T-cell (primary cell): ENCODE measurements at places on chromosomes 11 and 22.
A peak's percentile ranks its signal among the peaks of the same experiment; 100 is the strongest.

GRCh38 chr11:128757235-128757711, 63.4 kb downstream of the FLI1 start:
- DNase-seq, result peak; percentile 76

- no peak for DNase-seq
These were observed at the start of gene SLC22A25 for GRCh38 chr11:63243533-63243932. SLC22A25 (minus strand) TSS chr11:63243599; CDS start chr11:63229652, 13,947 bp downstream.

- no peak for DNase-seq
These were observed 12.4 kb downstream of the POLR3H start for GRCh38 chr22:41531715-41532477.

GRCh38 chr11:232783-233565, 3.2 kb downstream of the SIRT3 start:
- DNase-seq, result no peak

DNA sequence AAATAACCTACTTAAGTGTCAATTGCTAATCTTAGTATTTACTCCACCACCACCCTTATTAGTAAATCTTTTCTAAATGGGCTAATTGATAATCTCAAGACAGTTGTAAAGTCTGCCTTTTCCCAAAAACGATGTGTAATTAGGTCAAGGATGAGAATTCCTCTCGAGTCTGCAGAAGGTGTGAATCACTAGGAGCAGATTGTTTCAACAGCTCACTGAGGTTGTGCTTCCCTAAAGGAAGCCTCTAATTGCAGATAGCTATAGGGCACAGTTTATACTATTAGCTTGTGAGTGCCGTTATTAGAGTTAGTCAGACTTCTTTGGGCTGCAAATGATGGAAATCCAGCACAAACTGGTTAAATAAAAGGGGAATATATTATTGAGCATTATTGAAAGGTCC, 84.9 kb downstream of the C11orf91 start:
- DNase-seq, result no peak

- no peak for DNase-seq
These were observed 421.6 kb downstream of the METTL15 start for GRCh38 chr11:28529540-28530410.

DNA sequence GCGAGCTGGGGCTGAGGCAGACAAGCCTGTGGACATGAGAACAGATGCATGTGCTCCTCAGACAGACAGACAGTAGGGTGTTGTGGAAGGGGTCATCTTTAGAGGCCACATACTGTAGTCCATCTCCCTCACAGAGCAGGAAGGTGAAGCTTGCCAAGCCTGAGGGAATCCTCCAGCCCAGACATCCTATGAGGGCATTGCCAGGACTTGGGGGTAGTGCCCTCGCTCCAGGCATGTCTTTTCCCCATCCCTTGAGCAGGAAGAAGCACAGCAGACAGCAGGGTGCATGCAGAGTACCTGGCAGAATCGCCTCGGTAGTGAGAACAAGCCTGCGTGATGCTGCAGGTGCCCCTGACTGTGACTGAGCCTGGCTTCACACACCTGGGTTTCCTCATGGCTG, 66.5 kb upstream of the CLDN5 start:
- no peak for DNase-seq

DNA sequence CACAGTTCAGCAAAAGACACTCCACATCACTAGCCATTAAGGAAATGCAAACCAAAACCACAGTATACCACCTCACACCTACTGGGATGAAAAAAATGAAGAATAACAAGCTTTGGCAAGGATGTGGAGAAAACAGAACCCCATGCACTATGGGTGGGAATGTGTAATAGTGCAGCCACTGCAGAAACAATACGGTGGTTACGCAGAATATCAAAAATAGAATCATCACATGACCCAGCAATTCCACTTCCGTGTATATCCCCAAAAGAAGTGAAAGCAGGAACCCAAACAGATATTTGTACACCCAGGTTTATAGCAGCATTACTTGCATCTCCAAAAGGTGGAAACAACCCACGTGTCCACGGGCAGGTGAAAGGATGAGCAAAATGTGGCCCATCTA, 20.8 kb downstream of the CARS1 start:
- DNase-seq, result no peak

DNA sequence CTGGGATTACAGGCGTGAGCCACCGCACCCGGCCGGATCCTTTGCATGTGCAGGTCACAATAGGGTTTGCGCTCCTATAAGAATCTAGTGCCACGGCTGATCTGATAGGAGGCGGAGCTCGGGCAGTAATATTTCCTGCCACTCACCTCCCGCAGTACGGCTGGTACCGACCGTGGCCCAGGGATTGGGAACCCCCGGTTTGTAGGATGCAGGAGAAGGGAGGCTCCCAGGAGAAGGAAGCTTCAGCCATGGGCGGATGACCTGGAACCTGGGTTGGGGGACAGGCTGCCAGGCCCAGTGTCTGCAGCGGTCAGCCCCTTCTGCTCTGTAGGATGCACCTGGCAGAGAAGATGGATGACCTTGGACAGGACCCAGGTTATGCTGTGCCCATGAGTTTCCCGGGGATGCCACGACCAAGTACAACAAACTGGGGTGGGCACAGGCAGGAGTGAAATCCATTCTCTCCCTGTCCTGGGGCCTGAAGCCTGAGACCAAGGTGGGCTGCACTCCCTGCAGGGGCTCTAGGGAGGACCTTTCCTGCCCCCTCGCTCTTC, 818.9 kb downstream of the BRD1 start:
- DNase-seq, result no peak

DNA sequence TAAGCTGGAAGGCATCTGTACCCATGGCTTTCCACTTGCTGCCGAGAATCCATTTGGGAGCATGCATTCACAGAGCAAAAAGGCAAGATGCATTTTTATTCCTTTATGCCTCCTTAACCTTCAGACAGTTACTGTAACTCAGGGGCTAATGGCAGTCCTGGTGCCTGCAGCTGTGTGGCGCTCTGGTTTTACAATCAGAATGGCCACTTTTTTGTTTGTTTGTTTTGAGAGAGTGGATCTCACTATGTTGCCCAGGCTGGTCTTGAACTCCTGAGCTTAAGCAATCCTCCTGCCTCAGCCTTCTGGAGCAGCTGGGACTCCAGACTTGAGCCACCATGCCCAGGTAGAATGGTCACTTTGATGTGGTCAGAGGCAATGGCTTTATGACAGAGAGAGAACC, 101.8 kb downstream of the NAV2 start:
- DNase-seq, result no peak

DNA sequence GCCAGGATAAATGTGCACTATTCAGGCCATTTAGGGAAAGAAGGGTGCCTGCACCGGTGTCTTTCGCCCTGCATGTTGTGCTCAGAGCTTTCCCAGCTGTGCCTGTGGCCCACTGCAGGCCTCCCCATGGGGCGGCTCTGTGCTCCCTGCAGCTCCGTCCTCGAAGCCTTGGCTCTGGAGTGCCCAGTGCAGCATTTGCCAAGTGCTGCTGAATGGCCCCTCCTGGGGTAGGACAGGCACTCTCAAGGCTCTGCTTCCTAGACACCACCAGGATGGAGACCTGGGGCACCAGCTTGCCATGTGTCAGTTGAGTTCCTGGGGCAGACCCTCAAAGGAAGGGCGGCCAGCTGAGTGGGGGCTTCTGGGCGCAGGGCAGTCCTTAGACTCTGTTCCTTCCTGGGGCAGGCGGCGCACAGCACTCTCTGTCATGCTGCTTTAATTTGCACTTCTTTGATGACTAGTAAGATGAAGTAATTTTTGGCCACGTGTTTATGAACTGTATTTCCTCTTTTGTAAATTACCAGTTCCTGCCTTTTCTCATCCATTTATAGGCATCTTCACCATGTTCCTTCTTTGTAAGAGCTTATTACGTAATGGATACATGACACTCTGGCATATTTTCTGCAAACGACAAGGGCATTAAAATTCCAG, 32.1 kb upstream of the GNB1L start:
- DNase-seq, result peak; percentile 28
